Activated CD4-positive, alpha-beta T cell treated with anti-CD3 and anti-CD28 coated beads, Interleukin-2, amount 10 ng/mL, durations not matched to agents 24 days and 14 days (primary cell): ENCODE measurements at places on chromosomes 2 and 18.

GRCh38 chr18:59070181-59070912 is 69.3 kb upstream of the SEC11C start:
- peak; percentile 91 for DNase-seq

- peak; percentile 57 for DNase-seq
Measured at GRCh38 chr2:166373951-166374350, 1.8 kb downstream of the SCN9A start.

GRCh38 chr2:237451643-237452469 is 35.2 kb upstream of the MLPH start:
- no peak for DNase-seq

GRCh38 chr2:12298352-12298751 is 418.4 kb upstream of the TRIB2 start:
- no peak for DNase-seq

GRCh38 chr2:198639580-198639979 is 818.2 kb downstream of the SATB2 start:
- DNase-seq, result no peak

DNA sequence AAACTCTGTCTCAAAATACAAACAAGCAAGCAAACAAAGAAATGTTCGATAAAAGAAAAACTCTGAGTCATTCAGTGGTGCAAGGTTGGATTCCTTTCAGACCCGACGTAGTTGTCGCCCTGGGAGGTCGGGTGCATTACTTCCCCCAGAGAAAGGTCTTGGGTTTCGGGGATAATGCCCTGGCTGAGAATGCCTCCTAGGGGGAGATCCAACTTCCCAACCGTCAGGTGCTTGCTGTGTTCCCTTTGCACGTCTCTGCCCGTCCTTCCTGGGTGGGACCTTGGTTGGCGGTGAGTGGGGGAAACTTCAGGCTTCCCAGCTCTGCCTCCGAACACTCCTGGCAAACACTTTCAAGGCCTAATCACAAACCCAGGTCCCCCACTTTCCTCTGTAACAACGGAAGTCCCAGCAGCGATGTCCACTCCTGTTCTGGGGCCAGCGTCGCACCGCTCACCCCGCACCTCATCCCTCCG is 609 bp downstream of the TPGS2 start:
- DNase-seq, result no peak

DNA sequence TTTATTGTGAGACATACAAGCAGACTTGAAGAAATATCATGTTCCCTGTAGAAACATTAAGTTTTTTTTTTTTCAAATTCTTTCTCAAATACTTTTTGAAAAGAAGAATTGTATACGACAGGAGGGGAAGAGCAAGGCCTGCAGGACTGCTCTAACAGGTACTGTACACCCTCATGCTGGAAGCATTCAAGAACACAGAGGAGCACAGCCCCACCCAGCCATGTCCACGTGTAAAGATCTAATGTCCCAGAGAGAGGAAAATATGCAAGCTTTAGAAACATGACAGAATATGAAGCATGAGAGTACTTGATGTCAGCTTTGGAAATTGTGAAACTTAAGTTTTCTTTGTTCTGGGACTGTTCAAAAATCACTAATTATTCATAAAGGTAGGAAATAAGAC is 191.6 kb downstream of the TTC32 start:
- no peak for DNase-seq

DNA sequence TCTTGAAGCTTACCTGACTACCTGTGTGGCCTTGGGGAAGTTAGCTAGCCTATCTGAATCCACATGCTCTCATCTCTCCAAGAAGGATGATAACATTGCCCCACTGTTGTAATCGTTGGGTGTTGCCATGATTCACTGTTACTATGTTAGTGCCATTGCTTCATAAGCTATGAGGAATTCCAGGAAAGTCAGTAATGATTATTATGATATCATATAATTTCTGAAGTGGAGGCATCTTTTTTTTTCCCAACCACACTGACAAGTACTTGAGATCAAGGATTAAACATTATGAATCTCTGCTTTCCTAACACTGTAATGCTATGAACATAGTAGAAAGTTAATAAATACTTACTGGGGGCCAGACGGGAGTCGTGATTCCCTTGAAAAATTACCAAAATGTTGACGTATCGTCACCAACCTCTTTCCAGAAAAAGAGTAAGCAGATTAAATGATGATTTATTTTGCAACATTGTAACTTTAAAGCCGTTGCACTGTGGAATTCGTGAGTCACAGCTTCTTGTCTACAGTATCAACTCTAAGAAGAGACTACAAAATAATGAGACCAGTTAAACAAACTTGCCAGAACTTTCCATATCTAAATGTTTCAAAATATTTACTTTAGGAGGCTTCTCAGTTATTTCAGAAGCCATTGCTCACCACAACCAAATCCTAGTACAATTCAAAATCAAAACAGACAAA is 459.9 kb downstream of the PIK3C3 start:
- DNase-seq, result no peak

DNA sequence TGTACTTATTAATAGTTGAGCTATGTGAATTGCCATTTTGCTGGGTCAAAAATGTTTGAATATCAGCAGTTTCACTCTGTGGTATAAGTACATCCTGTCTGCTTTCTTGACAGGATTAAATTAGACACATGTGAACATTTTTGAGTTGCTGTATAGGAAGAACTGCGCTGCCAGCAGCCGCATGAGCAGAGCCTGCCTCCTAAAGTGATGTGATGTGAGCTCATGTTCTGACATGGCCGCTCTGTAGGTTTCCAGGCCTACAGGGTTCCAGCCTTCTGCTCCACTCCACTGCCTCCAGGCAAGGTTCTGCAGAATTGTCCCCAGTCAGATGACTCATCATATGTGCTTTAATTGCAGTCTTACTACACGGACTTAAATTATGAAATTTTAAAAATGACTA is 119.7 kb upstream of the NFATC1 start:
- peak; percentile 54 for DNase-seq

DNA sequence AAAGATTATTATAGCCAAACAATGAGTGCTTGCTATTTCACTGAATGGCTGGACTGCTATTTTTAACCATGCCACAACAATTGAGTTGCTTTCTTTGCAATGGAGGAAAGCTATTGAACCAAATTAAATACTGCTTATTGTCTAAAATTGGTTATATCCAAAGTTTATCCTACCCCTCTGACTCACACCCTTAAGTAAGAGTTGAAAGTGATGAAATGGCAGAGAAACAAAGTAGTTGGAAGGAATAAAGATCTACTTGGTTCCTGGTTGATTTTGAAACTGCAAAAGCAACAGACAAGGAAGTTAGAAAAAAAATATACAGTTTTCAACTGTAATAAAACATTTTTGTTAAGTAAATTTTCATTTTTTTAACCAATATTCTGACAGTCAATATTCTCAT is 47.5 kb downstream of the EML4 start:
- DNase-seq, result no peak

- no peak for DNase-seq
Measured at GRCh38 chr18:65567372-65567771, 183.4 kb upstream of the CDH7 start.

DNA sequence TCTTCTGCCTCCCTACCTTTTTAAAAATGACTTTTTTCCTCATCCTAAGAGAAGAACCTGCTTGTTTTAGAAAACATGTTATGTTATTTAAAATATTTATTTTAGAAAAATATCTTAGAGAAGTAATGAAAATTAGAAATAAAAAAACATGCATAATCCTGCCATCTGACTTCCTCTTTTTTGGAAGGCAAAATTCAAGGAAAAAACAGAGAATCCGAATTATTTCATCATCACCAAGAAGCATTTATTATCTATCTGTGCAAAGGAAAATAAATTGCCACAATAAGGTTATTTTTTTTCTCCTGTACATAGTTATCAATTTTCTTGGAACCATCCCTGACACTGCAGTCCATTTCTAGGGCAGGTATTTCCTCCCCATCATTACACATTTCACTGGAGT is 14.4 kb downstream of the SLC39A6 start:
- DNase-seq, result no peak

- peak; percentile 41 for DNase-seq
Measured at GRCh38 chr2:2188941-2189340, 142.1 kb downstream of the MYT1L start.

DNA sequence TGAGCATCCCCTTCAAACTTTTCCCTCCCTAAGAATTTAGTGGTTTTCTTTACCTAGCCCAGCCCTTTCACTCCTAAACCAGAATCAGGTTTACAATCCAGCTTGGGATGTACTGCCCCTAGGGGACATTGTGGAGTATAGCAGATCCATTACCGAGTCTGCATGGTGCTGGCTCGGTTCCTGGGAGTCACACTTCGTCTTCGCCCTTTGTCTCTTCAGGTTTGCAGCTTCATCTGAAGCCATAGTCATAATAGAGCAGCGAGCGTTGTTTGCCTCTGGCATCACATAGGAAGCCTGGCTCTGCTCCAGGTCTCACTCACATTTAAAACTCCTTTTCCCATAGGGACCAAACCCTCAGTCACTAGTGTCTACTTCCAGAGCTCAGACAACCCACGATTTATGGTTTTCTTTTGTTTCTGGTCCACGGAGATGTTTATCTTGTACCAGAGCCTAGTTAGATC is 16.8 kb upstream of the LYPD6 start:
- peak; percentile 58 for DNase-seq

GRCh38 chr2:18345848-18346247 is 214.6 kb downstream of the RDH14 start:
- DNase-seq, result no peak

DNA sequence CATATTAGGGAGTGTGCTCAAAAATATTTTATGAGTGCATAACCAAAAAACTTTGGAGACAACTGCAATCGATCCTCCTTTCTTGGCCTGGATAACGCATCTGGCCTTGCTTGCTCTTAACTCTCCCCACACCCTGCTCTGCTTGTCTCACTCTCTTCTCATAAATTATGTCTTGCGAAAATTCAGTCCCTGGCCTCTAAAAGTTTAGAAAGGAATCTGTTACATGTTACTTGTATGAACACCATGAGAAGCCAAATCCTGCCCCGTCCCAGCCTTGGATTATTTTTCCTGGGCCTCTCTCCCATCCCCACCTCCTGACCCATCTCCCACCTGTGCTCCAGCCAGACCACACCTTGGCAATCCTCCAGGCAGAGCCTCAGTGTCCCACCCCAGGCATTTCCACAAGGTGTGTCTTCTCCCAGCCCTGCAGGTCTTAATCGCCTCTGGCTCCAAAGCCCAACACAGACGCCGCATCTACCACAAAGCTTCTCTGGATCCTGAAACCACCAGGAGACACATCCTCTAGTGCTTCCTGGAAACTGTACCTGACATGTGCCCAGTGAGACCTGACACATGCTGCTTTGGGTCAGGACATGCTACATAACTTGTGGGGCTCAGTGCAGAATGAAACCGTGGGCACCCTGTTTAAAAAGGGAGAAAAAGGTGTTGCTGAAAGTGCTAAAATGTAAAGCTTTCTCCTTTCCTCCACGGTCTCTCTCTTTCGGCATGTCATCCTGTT is 99.6 kb upstream of the ST3GAL5 start:
- DNase-seq, result peak; percentile 53

GRCh38 chr18:48803951-48804855 is 146.6 kb downstream of the SMAD7 start:
- no peak for DNase-seq

DNA sequence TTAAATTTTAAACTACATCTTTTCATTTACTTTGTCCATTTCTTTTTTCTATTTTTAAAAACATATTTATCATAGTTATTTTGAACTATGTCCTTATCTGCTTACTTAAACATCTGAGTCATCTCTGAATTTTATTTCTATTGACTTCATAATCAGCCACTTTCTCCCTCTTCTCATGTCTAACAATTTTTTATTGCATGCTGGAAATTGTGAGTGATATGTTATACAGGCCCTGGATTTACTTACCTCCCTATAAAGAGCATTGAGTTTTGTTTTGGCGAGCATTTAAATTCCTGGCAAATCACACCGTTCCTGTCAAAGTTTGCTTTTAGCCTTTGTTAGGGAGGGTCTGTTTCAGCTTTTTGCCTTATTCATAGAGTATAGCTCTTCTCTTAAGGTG is 39.3 kb downstream of the KCNIP3 start:
- no peak for DNase-seq

GRCh38 chr18:56235481-56236013 is 402.8 kb downstream of the TXNL1 start:
- DNase-seq, result no peak

DNA sequence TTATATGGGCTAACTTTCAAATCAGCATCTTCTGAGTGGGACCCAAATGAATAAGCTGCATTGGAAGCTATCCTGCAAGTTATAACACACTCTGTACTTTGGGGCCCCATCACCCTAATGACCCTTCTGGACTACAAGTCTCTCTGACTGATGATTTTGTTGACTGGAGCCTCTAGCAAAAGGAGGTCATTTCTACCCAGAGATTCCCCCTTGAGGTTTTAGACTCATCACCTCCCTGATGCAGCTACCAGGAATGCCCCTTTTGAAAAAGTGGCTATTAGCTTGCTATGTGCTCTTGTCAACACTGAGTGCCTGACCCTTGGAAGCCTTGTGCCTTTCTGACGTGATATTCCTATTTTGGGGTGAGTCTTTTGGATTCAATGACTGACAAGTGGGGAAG is 54.5 kb upstream of the NEMP2 start:
- no peak for DNase-seq
